Astrocyte of the hippocampus (primary cell): ENCODE measurements at places on chromosomes 16 and 17.

- no peak for DNase-seq
Measured at GRCh38 chr17:80706463-80706867, 161.8 kb downstream of the RPTOR start.

- DNase-seq, result peak; percentile 26
Measured at GRCh38 chr16:74936902-74937560, 47.9 kb downstream of the WDR59 start.

GRCh38 chr17:21282231-21282630, 2.3 kb upstream of the MAP2K3 start:
- peak; percentile 96 for DNase-seq

DNA sequence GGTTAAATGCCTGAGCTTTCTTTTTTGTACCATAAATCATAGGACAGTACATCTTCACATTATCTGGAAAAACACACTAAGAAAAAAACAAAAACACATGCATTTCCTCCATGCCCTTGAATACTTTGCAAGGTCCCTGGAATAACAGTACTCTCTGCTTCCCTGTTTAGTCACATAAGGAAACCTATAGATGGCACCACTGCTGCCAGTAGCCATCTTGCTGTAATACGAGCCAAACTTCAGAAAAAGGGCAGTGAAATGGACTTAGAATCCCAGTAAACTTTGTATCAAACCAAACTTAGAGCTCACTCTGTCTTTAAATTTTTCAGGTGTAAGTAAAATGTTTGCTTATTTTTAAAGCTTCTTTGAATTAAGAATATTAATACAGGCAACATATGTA, 435.5 kb downstream of the KCNJ2 start:
- no peak for DNase-seq

- DNase-seq, result no peak
Measured at GRCh38 chr16:69367980-69368379, 16.4 kb upstream of the TMED6 start.

- DNase-seq, result no peak
Measured at GRCh38 chr17:58052945-58053715, 30.1 kb upstream of the DYNLL2 start.

DNA sequence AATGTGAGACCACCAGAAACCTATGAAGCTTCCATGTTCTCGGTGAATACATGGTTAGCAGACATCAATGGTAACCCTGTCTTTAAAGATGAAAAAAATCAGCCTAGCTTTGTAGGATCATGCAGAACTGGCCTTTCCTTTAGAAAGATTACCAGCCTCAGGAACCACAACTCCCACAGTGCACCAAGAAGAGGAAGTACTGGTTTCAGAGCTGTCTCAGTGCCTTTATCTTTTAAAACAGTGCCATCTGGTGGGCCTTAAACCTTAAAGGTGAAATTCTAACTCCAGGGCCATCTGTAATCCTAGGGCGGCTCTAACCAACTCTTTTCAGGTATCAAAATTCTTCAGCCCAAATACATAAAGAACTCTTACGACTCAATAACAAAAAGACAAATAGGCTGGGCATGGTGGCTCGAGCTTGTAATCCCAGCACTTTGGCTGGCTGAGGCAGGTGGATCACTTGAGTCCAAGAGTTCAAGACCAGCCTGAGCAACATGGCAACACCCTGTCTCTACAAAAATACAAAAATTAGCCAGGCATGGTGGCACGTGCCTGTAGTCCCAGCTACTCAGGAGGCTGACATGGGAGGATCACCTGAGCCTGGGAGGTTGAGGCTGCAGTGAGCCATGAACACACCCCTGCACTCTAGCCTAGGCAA, 5.4 kb downstream of the ATPAF2 start:
- DNase-seq, result peak; percentile 88

DNA sequence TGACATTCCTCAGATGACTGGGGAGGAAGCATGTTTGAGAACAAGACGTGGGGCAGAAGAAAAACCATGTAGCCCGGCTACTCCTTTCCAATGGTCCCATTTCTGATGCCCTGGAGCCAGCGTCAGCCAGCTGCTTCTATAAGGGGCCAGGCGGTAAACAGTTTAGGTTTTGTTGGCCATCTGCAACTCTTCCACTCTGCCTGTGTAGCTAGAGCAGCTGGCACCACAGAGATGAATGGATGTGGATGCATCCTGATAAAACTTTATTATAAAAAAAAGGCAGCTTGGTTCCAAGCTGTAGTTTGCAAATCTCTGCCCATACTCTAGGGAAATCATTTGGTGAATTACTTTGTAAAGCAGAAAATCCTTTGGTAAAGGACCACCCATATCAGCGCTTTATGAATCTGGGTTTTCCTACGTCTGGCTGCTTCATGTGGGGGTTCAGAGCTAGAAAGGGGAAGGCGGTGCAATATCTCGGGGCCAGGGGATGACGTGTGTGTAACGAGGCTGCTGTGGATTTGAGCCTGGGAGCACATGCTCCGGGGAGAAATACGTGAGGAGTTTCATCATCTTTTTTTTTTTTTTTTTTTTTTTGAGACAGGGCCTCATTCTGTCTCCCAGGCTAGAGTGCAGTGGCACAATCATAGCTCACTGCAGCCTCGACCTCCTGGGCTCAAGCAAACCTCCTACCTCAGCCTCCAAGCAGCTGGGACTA, 3.4 kb upstream of the SRL start:
- no peak for DNase-seq

DNA sequence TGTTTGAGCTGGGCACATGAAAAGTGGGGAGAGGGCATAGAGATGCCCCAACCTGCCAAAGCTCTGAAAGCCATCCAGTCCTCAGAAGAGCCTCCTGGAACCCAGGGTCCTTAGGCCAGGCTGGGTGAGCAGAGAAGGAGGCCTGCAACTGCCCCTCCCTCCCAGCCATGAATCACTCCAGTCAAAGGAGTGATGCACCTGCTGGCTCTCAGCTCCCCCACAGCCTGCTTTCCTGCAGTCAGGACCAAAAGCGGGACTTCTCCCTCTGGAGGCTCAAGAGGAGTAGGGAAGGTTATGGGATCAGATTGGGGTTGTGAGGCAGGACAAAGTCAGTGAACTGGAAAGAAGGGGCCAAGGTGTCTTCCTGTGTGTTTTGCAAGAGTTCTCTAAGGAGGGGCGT, 145.6 kb downstream of the TMEM132E start:
- no peak for DNase-seq

- no peak for DNase-seq
Measured at GRCh38 chr16:16780588-16780987, 401.6 kb downstream of the NPIPA7 start.

GRCh38 chr17:59030811-59031210, 75.9 kb downstream of the TRIM37 start:
- DNase-seq, result no peak

GRCh38 chr16:73046849-73047214, 1.1 kb downstream of the ZFHX3 start:
- DNase-seq, result no peak

GRCh38 chr17:41835214-41835799, 725 bp downstream of the NT5C3B start:
- no peak for DNase-seq

GRCh38 chr16:66287416-66287815, 79.1 kb upstream of the CDH5 start:
- no peak for DNase-seq

- DNase-seq, result peak; percentile 47
Measured at GRCh38 chr17:3529817-3530741, 27.5 kb downstream of the TRPV3 start.

DNA sequence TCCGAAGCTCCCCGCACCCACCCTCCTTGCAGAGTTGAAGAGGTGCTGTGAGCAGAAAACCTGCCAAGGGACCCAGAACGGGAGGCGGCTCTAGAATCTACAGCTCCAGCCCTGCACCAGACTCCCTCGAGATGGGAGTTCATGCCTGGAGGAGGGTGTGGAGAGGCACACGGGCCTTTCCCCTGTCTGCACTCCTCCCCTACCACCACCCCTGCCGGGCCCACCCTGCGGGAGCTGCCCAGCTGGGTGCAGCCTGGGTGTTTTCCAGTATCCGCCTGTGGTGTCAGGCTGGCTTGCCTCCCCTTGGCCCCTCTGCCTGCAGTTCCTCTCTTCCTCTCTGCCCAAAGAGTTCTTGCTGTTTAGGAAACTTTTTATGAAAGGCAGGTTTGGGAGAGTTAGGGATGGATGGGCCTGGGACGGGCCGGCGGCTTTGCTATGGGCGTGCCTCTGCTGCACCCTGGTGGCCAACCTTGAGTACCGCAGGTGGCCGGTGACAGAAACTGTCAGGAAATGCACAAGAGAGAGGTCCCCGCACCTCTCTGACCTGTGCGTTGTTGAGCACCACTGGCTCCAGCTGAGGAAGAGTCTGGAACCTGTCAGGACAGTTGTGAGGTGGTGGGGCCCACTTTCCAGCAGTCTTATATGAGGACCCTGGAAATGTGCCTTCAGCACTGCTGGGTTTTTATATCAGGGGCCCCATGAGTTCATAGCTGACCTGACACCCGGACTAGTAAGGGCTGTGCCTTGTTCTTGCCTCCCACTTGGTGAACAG, 354.1 kb downstream of the SEC14L1 start:
- DNase-seq, result peak; percentile 87

DNA sequence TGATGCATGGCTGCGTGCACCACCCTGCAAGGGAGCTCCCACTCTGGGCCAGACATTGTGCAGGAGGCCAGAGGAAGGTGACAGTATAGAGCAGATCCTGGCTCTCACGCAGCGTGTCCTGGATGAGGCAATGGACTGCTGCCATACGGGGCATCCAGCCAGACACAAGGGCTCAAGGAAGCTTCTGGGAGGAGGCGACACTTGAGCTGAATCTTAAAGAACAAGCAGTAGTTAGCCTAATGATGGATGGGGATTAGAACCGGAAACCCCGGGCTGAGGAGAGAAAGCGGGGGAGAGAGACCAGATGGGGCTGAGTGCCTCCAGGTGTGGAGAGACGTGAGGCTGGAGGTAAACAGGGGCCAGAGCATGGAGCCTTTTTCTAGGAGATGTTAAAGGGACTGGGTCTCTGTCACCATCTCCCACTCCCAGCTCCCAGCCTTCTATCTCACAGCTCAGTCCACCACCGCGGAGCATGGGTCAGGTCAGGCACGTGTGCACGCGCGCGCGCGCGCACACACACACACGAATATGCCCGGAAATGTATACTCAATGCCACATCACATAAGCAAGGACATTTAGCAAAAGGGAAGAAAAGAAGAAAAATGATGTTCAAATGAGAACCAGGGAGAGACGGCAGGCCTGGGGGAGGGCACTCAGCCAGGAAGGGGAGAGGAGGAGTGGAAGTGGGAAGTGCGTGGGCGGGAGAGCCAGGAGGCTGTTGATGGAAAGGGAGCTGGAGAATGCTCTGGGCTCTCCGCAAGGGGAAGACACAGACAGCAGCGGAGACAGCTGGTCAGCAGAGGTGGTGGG, 46.3 kb downstream of the CCDC42 start:
- peak; percentile 59 for DNase-seq
